Activated CD4-positive, alpha-beta T cell treated with anti-CD3 and anti-CD28 coated beads for 1 hour (primary cell): ENCODE measurements at places on chromosomes 6 and 20.

GRCh38 chr6:110944681-110945151 lies 13.8 kb upstream of the GTF3C6 start:
- no peak for DNase-seq

- DNase-seq = no peak
These were observed 47.0 kb upstream of the TGM3 start for GRCh38 chr20:2248837-2249236.

DNA sequence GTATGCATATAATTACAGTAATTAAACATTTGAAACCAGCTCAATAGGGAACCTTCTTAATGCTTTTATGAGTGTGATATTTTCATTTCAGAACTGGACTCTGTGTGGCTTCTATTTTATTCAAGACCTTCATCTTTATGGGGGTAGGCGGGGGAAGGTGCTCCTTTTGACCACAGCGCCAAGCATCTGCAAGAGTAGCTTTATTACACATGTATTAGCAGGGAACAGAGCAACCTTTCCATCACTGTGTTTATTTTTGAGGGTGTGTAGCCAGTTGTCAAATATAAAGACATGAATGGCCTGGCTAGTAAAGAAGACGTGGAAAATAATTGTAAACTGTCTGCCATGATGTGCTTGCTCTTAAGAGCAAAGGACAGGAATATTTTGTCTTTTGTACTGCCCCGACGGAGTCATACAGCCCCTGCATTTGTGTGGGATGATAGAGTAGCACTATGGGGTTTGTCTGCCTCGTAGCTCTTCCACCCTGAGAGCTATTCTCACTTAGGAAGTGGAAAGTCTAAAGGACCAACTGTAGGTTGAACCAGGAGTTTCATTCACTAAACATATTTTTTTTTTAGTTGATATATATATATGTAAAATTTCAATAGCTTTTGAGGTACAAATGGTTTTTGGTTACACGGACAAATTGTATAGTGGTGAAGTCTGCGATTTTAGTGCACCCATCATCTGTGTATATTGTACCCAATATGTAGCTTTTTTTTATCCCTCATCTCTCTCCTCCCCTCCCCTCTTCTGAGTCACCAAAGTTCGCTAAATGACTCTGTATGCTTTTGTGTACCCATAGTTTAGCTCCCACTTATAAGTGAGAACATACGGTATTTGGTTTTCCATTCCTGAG lies 91.2 kb downstream of the CARMIL1 start:
- DNase-seq = no peak

GRCh38 chr6:117494283-117494682 lies 11.8 kb downstream of the DCBLD1 start:
- no peak for DNase-seq

- no peak for DNase-seq
These were observed 16.0 kb downstream of the SHLD1 start for GRCh38 chr20:5766085-5766764.

DNA sequence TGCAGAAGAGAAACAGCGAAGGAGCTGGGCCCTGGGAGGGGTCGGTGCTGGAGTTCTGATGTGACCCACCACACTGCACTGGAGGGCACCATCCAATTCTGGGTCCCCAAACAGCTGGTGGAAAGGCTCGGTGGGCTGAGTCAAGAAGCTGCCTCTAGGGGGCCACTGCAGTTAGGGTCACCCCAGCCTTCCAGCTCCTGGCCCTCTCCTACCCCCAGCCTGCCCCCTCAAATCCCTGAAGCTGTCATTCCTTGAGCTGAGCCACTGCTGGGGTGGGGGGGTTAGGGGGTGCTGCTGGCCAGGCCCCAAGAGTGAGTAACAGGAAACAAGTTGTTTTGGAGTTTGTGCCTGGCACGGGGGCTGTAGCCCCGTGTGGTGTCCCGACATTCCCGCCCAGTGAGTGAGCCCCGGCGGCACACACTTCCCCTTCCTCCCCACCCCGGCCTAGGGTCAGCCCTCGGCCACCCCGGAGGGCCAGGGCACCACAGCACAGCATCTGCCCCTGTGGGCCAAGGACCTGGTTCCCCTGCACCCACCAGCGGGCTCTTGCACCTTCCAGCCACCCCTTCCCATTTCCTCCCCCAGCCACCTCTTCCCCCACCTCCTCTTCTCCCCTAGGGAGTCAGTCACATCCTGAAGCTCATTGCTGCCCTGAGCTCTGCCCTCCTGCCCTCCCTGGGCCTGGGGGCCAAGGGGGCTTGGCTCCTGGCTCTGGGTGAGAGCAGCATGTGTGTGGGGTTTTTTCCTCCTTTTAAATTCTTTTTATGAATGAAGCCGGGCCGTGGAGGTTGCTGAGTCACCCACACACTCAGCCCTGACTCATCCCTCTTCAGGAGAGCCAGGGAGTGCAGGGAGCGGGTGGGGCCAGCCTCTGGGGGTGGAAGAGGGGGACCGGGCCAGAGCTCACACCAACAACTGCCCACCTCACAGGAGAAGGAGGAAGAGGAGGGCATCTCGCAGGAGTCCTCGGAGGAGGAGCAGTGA lies 4.6 kb downstream of the SMIM29 start:
- DNase-seq = no peak

GRCh38 chr6:49118478-49118877 lies 344.6 kb downstream of the MMUT start:
- no peak for DNase-seq

GRCh38 chr20:47851774-47852173 lies 66.5 kb upstream of the SULF2 start:
- no peak for DNase-seq

DNA sequence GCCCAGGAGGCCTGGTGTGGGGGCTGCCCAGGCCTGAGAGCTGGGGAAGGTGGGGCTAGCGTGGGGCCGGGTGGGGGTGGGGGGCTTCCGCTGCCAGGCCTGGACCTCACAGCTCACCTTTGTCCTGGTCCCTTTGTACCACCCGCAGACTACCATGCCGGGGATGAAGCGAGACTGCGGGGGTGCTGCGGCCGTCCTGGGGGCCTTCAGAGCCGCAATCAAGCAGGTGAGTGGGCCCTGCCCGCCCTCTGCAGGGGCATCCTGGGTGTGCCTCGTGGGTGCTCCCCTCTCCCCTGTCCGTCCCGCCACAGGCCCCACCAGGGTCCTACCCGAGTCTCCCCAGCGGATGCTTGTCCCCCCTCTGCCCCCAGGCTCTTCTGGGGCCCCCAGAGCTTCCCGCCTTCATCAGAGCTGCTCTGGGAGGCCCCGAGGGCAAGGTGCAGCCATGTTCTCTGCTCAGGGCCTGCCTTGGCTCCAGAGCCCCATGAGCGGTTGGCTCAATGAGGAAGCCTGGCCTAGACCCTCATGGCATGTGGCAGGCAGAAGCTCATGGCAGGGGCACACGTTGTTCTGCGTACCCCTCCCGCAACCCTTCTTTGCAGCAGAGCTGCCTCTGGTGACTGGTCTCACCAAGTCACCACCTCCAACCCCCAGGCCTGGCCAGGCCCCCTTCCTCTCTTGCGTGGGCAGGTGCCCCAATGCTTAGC lies 14.5 kb downstream of the NPEPL1 start:
- peak; percentile 3 for DNase-seq

GRCh38 chr20:50930139-50930975 lies 880 bp downstream of the ADNP start:
- no peak for DNase-seq

DNA sequence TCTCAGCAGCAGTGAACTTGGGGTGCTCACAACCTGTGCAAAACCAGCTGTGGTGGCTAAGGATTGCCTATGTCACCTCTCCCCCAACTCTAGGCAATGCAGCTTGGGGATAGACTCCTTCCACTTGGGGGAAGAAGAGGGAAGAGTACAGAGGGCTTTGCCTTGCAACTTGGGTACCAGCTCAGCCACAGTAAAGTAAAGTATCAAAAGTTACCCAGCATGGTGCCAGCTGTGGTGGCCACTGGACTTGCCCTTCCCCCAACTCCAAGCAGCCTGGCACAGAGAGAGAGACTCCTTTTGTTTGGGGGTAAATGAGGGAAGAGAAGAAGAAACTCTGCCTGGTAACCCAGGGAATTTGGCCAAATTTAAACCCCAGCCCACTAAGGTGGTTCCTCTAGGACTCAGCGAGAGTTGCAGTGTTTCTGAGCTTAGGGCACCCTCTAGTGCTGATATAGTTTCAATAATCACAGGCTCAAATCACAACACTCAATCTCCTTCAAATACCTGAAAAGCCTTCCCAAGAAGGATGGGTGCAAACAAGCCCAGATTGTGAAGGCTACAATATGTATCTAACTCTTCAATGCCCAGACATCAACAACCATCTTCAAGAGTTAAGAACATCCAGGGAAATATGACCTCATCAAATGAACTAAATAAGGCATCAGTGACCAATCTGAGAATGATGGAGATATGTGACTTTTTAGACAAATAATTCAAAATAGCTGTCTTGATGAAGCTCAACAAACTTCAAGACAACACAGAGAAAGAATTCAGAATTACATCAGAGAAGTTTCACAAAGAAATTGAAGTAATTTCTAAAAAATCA lies 7.6 kb upstream of the DEFB129 start:
- no peak for DNase-seq

- no peak for DNase-seq
These were observed 54.4 kb upstream of the SLCO4A1 start for GRCh38 chr20:62587757-62588402.

DNA sequence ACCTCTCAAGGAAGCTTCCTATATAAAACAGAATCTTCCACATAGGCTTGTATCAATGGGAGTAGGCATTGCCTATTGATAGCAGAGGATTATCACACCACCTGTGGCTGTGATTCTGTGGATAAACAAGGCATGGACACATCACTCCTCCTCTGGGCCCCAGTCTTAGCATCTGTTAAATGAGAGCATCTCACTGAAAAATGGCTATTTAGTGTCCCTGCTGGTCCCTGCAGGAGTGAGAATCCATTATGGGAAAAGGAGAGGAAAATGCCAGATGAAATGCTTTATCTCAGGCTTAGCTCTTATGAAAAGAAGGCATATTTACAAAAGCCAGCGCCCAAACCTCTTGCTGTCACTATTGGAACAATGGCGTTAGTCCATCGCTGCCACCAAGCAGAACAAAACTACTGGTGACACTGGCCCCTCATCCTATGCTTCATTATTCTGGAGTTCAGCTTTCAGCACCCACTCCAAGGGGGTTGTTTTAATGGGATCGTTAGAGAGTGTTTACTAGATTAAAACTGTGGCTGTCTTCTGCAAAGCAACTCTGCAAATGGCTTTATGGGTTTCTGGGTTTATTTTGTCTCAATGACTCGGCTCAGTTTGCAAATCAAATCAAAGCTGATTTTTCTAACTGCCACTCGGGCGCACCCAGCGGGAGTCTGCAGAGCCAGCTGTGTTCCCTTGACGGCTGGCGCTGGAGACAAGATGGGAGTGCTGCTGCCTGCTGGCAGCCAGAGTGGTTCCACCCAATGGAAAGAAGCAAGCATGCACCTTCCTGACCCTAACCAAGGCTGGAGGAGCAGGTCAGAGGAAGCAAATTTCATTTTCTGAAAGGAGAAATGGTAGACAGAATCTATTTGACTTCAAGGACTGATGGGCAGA lies 658.8 kb upstream of the CHD6 start:
- no peak for DNase-seq

DNA sequence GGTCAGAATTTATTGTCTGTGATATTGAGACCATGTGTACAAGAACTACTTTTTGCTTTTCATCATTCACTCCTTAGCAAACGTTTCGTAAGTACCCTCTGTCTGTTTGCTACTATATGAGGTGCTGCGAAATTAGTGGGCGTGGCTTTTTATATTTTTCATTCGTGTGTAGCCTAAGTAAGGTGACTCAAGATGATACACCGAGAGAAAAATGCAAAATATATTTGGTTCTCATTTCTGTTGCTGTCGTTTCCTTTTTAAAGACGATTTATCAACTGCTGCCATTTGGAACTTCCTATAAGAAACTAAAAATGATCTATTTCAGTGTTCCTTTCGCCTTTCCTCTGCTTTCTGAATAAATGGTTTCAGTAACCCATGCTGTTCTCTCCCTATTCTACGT lies 61.2 kb downstream of the VAPB start:
- no peak for DNase-seq

DNA sequence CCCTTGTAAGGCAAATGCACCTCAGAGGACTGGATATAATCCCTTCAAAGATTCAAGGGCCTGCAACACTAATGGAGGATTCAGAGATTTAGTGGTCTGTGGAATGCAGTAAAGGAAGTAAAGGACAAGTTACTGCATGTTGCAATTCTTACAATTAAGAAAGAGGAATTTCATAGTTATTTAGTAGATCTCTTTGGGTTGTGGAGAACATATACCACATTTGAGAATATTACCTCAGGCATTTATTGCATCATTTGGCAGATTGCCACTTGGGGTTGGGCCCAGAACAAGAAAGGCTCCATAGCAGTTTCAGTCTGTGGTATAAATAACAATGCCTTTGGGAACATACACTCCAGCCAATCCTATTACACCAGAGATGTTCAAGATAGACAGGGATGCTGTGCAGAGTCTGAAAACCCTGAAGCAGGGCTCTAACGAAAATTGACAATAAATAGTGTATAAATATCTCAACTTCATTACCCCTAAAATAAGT lies 20.9 kb upstream of the EPM2A start:
- no peak for DNase-seq

GRCh38 chr6:19818805-19819204 lies 18.4 kb upstream of the ID4 start:
- DNase-seq = no peak

- no peak for DNase-seq
These were observed 10.7 kb downstream of the NR2E1 start for GRCh38 chr6:108176281-108177089.

DNA sequence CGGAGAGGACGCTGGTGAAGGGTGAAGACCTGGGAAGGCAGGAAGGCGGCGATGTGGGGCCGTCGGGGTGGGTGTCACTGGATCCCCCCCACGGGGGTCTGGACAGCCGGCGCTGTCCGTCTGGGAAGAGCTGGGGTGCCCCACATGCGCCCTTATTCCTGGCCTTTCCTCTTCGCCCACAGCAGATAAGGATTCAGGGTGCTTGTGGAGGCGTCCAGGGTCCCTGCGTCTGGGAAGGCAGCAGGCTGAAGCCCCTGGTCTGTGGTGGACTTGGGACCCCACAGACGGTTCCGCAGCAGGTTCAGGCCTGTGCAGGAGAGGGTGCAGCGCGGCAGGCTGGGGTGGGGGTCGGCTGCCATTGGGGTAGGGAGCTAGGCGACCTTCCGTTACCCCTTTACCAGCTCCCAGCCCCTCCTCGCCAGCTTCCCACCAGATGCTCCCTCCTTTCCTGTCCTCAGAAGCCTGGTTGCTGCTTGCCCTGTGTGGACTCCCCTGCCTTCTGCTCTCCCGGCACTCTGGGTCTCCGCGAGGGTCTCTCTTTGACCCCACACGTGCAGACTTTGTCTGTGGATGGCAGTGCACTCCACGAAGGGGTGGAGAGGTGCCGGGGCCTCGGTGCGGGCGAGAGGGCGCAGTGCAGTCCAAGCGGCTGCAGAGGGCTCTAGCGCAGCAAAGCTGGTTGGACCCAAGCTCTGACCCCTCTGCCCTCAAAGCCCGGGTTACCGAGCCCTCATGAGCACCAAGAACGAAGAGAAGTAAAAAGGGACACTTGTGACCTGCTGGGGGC lies 2.1 kb upstream of the GATA5 start:
- DNase-seq = no peak
